CD8-positive, alpha-beta memory T cell (primary cell): ENCODE measurements at places on chromosomes 12 and 14.

DNA sequence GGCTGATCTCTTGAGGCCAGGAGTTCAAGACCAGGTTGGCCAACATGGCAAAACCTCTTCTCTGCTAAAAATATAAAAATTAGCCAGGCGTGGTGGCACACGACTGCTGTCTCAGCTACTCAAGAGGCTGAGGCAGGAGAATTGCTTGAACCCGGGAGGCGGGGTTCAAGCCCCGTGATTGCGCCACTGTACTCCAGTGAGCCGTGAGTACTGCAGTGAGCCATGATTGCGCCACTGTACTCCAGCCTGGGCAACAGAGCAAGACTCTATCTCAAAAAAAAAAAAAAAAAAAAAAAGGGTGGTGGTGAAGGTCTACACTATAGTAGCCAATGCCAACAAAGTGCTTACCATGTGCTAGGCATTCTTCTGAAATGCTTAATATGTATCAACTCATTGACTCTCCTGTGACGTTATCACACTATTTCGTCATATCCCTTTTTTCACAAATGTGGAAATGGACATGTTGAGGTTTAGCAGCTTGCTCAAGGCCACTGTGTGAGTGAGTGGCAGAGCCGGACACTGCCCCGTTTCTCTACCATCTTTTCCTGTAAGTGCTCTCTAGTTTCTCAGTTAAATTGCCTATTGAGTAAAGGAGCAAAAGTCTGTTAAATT, 59.6 kb downstream of the GNS start:
- no peak for DNase-seq

GRCh38 chr14:23301969-23302289, 730 bp downstream of the PPP1R3E start:
- DNase-seq: no peak

DNA sequence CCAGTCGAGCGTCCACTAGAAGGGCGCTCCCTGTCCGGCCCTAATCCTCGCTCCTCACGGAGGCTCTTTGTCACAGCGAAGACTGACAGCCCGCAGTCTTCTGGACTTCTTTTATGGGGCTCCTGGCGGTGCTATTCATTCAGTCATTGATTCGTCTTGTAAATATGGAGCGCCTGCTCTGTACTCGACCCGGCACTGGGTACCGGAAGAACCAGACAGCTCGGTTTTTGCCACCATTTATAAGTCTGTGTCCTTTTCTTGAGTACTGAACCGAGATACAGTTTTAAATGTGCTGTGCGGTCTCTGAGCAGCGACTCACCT, 570 bp downstream of the DMAC2L start:
- DNase-seq: peak; percentile 75

DNA sequence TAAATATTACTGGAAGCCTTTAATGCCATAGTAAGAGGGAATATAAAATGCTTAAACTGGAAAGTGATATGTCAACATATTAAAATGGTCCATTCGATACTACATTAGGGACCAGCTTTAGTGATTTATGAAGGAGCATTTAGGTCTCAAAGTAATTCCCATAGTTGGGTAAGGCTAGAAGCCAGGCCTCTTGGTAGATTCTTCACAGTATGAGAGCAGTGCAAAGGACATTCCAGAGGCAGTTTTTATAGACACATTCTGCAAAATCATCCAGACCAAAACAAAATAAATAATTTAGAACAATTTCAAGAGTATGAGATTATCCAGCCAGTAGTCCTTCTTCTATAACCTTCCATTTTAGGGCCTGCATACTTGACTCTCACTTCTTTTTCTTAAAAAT, 142.6 kb upstream of the PDZRN4 start:
- no peak for DNase-seq

GRCh38 chr12:67358781-67359338, 89.7 kb downstream of the CAND1 start:
- no peak for DNase-seq

DNA sequence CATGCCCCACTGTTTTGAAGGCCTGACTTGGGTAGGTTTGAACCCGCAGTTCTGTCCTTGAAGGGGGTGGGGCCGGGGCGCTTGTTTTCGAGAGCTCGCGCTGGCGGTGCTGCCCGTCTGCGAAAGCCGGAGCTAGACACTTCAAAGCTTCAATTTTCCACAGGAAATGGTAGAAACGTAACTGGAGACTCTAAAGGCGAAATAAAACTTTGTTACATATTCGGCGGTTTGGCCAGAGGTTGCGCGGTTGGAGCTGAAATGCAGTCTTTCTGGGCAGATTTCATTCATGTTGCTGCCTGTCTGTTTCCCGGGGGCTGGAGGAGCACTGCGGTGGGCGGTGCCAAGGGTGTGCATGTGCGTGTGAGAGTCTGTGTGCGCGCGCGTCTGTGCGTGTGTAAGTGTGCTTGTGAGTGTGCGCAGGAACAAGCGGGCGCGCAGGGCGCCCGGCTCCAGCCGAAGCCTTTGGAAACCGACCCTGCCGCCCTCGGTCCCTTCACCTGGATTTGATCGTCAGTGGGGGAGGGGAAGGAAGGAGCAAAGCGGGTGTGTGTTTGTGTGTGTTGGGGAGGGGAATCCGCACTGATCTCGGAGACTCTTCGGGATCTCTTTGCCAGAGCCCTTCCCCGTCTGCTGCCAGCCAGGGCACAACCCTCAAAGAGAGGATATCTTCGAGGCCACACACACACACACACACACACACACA, 227.7 kb upstream of the CRY1 start:
- peak; percentile 42 for DNase-seq

GRCh38 chr12:2982361-2982760, 23.2 kb downstream of the TEAD4 start:
- no peak for DNase-seq

- DNase-seq: no peak
Measured at GRCh38 chr12:120943482-120943881, 34.9 kb upstream of the HNF1A start.
